CD8-positive, alpha-beta memory T cell (primary cell): ENCODE measurements at places on chromosomes 6 and 20. TPM values are rescaled to one million over a fixed set of nuclear protein-coding genes. Genes with fewer than 3 reads are reported as not detected.
A peak's percentile ranks its signal among the peaks of the same experiment; 100 is the strongest.

BPIFA1 gene
- total RNA-seq = not detected

MYBL2 gene
- 78.3 TPM for total RNA-seq

- DNase-seq = peak; percentile 64
- no peaks in the 10 kb centered on the region for H3K27me3 ChIP-seq
- no peaks in the 10 kb centered on the region for H3K36me3 ChIP-seq
- peak overlapping the region; percentile 75 for H3K4me3 ChIP-seq
- H3K27ac ChIP-seq = peak overlapping the region; percentile 97
These were observed 78.7 kb upstream of the BTN3A2 start for GRCh38 chr6:26286168-26286877.

GRCh38 chr6:144612811-144613210 lies 327.7 kb downstream of the UTRN start:
- peaks cover 13% of the 10 kb centered on the region for H3K4me1 ChIP-seq
- no peaks in the 10 kb centered on the region for H3K27me3 ChIP-seq
- H3K27ac ChIP-seq = no peak overlapping the region
- H3K4me3 ChIP-seq = no peak overlapping the region
- no peaks in the 10 kb centered on the region for H3K36me3 ChIP-seq

DNA sequence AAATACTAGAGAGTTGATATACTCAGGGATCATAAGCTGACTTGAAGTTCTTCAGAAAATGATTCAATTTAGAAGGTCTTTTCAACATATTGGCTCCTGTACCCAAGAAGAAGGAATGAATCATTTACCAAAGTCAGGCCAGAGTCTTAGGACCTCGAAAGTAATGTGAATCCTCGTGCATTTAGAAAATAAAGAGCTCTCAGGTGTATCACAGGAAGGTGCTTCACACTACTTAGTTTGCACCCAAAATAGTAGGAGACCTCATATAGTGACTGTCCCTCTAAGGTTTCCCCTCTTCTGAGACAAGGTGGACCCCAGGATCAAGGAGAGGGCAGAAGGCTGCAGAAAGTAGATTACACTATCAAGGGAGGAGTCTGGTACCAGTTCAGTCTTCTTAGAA lies 71.8 kb downstream of the F13A1 start:
- H3K4me3 ChIP-seq = no peak overlapping the region
- no peaks in the 10 kb centered on the region for H3K4me1 ChIP-seq
- DNase-seq = no peak
- H3K27ac ChIP-seq = no peak overlapping the region
- H3K27me3 ChIP-seq = no peaks in the 10 kb centered on the region

DNA sequence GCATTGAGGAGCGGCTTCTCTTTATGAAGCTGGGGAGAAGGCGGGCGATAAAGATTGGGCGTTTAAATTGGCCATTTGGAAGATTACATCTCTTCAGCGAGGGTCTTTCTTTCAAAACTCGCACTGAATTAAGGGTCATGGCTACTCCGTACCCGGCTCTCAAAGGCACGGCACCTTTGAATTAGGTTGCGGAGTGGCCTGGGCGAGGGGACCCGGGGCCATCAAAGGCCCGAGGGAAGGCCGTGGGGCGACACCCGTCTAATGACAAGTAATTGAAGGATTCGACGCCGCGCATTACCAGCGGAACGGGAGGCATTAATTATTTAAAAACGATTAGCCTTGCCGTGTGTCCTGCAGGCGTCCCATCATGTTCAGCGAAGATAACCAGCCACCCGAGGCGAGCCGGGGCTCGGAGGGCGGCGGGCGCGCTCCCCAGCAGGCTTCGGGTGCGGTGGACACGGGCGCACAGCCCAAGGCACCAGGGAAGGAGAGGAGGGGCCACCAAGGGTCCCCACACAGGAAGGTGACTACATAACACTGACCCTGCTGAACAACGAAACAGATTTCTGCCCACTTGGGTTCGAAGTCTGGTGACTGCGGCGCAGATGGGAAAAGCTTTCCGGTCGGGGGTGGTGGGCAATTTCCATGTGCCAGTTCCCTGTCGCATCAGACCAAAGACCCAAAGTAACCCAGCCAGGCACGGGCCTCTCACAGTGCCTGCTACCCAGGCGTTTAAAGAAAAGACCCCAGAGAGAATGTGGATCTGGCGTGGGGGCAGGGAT lies 7.4 kb downstream of the FOXA2 start:
- no peaks in the 10 kb centered on the region for H3K4me1 ChIP-seq
- H3K27ac ChIP-seq = no peak overlapping the region
- H3K4me3 ChIP-seq = no peak overlapping the region
- no peaks in the 10 kb centered on the region for H3K36me3 ChIP-seq
